Left cardiac atrium (tissue), 4 donors: ENCODE measurements at places on chromosomes 2 and 18. TPM values are rescaled to one million over a fixed set of nuclear protein-coding genes. Genes with fewer than 3 reads are reported as not detected.

The DNAH7 gene
- 0.50 TPM for total RNA-seq

The LIMS4 gene
- total RNA-seq, result 4.0 TPM

The CYP20A1 gene
- total RNA-seq, result 12.7 TPM

The SPIRE1 gene
- 46.4 TPM for total RNA-seq

The RNU2-63P gene
- total RNA-seq, result not detected

The TAF1B gene
- total RNA-seq, result 11.0 TPM

The LONRF2 gene
- 12.8 TPM for total RNA-seq

The CDK15 gene
- total RNA-seq, result 1.0 TPM

The SLC9A4 gene
- total RNA-seq, result not detected

The TUBA3E gene
- total RNA-seq, result 6.0 TPM

The GEN1 gene
- total RNA-seq, result 3.0 TPM

The VWC2L gene
- total RNA-seq, result not detected

The ANTXR1 gene
- 39.9 TPM for total RNA-seq
